ENCODE measurements at places on chromosomes 6 and 20.

DNA sequence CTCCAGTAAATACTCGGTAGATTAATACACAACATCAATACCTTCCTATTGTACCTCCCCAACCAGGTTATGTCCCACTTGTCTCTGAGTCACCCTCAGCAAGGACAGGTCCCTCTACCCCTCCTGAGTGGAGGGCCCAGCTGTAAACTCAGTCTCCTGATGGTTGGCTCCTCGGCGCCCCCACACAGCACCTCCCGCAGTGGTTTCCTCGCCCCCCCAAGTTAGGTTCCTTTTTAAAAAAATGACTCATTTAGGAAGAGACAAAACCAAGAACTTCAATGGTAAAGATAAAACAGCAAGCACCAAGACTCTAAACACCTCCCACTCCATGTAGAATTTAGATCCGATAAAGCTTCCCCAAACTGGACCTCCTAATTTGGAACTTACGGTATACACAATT is 83.5 kb downstream of the TRERF1 start:
- no peak for DNase-seq

DNA sequence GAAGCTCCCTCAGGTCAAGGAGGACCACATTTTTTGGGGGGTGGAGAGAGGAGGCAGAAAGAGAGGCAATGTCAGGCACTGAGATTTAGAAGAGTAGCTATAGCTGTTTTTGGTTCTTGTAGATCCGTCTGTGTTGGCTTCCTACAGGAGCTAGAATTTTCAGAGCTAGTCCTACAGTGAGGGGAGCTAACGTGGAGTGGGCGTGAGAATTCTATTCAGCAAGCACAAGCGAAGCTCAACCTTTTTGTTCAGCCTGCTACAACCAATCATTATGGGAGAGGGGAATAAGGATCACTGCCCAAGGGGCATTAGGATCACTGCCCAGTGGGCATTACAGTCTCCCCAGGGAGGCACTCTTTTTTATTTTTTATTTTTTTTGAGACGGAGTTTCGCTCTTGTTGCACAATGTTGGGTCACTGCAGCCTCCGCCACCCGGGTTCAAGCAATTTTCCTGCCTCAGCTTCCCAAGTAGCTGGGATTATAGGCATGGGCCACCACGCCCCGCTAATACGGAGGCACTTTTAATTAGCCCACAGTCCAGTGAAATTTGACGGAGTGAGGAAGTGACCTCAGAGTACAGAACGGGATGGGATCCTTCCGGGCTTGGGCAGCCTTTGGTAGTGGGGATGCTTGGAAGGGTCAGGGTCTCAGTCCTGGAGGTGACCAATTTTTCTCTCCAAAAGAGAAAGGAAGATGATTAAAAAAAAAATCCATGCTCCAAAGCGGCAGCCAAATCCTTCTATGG is 1.1 kb upstream of the PANK2 start:
- no peak for DNase-seq

- no peak for DNase-seq
Measured at GRCh38 chr6:43942011-43942442, 172.0 kb downstream of the VEGFA start.

DNA sequence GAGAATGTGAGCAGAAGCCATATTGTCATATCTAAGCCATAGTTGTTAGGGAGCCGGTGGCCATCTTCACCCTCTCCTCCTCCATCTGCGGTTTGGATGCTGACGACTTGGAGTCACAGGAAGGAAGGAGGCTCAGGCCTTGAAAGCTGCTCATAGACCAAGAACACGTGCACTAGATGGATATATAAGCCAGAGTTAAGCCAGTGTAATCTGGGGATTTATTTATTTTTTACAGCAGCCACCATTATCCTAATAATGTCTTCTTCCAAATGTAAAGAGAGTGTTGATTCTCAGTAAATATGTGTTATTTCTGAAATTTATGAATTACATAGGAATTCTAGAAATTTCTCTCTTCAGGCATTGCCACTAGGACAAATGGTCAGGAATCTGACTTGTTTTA is 689.9 kb downstream of the QKI start:
- DNase-seq, result no peak

GRCh38 chr20:15847196-15847784 is 726.0 kb downstream of the KIF16B start:
- DNase-seq, result no peak

- no peak for DNase-seq
Measured at GRCh38 chr6:125859727-125860126, 69.0 kb downstream of the NCOA7 start.

- no peak for DNase-seq
Measured at GRCh38 chr6:89716532-89716931, 78.0 kb upstream of the LYRM2 start.

DNA sequence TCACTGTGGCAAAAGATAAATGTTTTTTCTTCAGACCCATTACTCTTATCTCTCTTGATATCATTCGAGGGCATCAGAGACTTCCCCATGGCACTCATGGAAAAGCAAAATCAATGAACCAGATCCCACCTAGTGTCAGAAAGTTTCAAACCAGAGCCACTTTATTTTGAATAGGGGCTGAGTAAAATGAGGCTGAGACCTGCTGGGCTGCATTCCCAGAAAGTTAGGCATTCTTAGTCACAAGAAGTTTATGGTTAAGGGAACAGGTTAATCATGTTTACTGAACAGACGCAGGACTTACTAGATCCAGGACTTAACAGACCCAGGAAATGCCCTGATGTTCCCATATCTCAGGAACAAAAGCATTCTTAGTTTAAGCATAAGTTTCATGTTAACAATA is 369.9 kb downstream of the BTBD3 start:
- DNase-seq, result no peak

GRCh38 chr6:144315226-144315980 is 30.3 kb downstream of the UTRN start:
- DNase-seq, result no peak

DNA sequence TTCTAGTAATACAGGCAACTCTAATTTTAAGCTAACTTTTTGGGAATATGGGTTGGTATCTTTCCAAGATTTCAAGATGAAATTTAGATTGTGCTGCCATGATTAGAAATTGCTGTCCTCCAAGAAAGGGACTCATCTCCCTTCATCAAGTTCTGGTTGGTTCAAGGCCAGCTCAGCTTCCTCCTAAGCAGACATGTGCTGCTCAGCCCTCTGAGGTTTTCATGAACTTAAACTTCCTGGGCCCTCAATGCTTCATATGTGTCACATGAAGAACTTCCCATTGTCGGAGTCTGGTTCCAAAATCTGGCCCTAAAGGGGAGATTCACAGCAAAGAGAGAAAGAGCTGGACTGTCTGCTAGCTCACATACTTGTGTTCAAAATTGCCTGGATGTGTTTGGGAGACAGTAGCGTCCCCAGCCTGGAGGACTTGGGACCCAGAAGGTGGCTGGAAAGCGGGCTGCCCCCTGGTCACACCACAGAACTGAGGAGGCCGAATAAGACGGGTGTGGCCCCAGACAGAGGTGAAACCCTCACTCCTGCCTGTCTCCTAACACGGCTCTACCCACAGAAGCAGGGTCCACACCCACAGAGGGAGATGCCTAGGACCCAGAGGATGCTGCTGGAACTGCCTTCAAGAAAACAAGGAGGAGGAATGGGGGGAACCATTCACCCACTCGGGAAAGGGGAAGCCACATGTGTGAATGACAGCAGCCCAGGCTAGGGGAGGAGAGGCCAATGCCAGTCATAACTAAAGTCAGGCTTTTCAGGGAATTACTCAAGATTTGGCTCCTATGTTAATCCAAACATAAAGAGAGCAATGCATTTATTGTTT is 54.3 kb upstream of the GPR31 start:
- no peak for DNase-seq
